Trophoblast cell (in vitro differentiated cells and primary cell): ENCODE measurements at places on chromosomes 6 and 20.
A peak's percentile ranks its signal among the peaks of the same experiment; 100 is the strongest.

DNA sequence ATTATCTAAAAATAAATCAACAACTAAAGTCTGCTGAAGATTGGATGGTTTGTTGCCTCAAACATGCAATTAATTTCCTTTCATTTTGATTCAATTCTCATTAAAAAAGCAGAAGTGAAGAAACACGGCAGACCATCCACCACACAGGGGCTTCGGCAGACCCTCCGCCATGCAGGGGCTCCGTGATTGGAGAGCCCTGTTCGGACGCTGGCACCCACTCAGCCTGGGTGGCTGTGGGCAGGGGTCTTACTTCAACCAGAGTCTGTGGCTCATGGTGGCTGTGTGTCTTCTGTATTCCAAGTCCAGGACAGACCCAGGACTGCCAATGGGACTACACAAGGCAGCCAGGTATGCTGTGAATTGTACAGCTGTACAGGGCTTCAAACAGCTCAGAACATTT lies 86.9 kb upstream of the FRMD1 start:
- DNase-seq, result no peak

GRCh38 chr6:56399672-56400263 lies 152.4 kb upstream of the COL21A1 start:
- DNase-seq, result no peak

- DNase-seq, result no peak
Observed at GRCh38 chr6:15297895-15298590, 52.2 kb downstream of the JARID2 start.

GRCh38 chr6:30130179-30130679 lies 5.7 kb upstream of the TRIM40 start:
- no peak for DNase-seq

DNA sequence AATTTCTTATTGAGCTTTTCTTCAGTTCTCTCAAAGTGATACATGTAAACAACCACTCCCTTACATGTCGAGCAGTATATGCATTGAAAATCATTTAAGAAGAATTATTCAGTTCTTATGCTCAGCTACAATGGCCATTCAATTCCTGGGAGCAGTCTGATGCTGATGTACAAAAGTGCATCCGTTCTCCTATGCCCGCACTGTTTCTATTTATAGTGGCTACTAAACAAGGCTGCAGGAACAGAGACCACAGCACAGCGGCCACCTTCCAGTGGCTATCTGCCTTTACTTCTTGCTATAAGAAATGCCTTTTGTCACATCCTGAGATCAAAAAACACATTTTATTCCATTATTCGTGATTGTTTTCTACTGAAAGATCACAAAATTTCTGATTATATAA lies 82.2 kb downstream of the FHL5 start:
- DNase-seq, result no peak

DNA sequence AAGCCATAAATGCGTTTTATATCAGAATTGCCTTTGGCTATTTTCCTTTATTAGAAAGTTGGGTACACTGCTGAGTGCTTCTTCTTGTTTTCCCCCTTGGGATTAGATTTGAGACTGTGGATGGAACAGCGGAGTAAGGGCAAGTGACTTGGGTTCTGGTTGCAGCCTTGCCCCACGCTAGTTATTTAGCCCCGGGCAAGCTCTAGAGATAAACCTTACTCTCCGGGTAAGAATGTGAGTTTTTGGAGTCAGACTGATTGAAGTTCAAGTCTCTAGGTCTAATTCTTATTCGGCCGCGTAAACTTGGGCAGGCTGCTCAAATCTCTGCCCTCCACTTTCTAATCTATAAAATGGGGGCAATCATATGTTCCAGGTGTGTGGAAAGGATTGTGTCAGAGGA lies 8.9 kb downstream of the TSHZ2 start:
- peak; percentile 69 for DNase-seq

DNA sequence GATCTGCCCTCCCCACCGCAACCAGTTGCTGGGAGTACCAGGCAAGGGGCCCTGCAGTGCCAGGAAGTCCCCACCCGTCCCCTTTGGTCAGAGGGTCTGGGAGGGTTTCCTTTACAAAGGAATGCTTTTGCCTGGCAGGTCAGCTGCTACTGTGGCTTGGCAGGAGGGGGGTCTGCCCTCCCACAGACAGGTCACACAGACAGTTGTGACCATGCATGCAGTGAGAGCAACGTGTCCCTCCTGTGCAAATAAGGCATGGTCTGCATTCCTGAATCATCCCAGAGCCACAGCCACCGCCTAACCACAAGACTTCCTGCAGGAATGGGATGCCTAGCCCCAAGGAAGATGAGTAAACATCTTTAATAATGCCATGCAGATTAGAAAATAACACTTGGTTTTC lies 439 bp upstream of the F13A1 start:
- no peak for DNase-seq

- DNase-seq, result no peak
Observed at GRCh38 chr20:56411759-56412472, at the start of gene CASS4. CASS4 (plus strand) TSS chr20:56412260; CDS start chr20:56412459, 199 bp downstream.

DNA sequence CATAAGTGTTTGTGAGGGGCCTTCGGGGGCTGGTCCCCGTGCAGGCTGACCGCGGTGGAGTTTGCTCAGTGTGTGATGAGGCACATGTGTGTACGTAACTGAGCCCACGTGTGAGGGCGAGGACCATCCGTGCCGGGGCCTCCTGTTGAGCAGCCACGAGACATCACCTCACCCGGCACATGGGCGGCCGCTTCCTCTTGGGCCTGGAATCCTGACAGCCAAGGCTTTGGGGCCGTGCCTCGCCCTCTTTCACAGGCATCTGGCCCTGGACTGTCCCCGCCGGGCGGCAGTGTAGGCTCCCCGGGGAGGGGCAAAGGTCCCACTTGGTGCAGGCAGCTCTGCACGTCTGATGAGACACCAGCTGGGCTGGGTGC lies 202.3 kb downstream of the DLL1 start:
- no peak for DNase-seq

DNA sequence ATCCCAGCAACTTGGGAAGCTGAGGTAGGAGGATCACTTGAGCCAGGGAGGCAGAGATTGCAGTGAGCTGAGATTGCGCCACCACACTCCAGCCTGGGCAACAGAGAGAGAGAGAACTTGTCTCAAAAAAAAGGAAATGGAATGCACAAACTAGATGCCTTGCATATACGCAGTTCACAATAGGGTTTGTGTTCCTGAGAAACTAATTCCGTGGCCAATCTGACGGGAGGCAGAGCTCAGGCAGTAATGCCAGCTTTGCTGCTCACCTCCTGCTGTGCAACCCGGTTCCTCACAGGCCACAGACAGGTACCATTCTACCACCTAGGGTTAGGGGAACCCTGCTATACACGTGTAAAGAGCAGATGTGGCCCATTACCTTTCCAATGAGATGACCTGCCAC lies 1.4 kb downstream of the CDK5RAP1 start:
- no peak for DNase-seq

DNA sequence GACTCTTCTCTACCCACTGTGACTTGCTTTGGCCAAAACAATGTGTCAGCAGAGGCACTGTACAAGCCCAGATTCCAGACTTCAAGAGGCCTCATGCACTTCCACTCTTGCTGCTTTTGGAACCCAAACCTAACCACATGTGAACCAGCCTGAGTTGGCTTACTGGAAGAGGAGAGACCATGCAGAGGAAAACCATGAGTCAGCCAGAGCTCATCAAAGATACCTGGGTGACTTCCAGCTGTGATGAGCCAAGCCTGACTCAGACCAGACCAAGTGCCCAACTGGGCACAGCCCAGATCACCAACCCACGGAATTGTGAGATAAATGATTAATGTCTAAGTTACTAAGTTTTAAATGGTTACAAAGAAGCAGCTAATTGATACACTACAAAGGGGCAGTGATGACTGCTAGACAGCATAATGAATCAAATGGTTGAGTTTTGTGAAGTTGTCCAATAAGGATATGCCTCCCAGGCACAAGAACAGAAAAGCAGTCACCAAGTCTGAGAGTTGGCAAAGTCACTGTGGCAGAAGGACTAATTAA lies 16.2 kb upstream of the BEND6 start:
- DNase-seq, result no peak

DNA sequence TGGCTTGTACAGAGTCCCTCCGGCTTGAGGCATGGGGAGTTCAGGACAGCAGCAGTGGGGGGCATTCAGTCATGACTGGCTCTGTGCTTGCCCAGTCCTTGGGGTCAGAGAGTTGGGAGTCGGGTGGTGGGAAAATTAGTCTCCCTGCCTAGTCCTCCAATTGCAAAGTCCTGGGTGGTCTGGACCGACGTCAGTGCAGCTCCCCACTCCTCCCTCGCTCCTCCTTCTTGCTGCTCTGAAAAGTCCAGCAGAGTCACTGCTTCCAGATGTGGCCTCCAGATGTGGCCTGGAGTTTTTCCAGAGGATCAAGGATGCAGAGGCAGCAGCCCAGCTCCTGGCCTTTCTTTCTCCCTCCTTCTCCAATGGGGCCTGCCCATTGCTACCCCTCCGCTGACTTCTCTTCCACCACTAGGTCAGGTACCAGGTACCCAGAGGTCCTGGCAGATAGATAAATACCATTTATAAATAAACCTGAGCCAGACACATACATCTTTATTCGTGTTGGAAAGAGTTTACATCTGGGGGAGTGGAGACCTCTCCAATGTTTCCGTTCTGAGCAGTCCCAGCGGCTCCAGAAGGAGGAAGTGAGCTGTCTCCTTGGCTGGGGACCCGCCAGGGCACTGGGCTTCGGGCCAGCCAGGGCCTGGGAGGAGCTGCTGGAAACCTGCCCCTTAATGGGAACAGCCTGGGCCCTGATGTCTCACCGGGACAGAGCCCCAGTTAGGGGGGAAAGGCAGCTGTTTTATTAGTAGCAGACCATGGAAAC lies 49.0 kb upstream of the RNF24 start:
- DNase-seq, result peak; percentile 27

GRCh38 chr20:8803941-8804340 lies 264.9 kb upstream of the PLCB4 start:
- DNase-seq, result no peak

DNA sequence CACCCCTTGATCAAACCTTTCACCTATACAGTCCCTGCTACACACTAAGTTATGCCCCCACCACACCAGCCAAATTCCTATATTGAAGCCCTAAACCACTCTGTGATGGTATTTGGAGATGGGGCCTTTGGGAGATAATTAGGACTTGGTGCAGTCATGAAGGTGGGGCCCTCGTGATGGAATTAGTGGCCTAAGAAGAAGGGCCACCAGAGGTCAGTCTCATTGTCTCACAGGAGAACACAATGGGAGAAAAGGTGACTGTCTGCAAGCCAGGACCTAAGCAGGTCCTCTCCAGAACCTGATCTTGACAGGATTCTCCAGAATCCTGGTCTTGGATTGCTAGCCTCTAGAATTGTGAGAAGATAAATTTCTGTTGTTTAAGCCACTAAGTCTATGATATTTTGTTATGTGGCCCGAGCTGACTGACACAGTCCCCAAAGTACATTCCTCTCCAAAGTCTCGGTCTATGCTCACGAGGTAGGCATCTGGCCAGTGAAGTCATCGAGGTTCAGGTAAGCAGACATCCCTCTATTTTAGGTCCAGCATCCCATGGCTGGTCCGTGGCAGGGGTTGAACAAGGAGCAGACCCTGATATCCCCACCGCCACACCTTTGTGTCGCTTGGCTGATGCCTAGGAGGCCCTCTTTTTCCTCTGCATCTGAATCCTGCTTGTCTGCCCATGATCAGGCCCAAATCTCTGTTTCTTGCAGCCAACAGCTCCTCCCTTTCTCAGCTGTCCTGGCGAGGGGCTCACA lies 138.9 kb downstream of the NFATC2 start:
- peak; percentile 32 for DNase-seq

DNA sequence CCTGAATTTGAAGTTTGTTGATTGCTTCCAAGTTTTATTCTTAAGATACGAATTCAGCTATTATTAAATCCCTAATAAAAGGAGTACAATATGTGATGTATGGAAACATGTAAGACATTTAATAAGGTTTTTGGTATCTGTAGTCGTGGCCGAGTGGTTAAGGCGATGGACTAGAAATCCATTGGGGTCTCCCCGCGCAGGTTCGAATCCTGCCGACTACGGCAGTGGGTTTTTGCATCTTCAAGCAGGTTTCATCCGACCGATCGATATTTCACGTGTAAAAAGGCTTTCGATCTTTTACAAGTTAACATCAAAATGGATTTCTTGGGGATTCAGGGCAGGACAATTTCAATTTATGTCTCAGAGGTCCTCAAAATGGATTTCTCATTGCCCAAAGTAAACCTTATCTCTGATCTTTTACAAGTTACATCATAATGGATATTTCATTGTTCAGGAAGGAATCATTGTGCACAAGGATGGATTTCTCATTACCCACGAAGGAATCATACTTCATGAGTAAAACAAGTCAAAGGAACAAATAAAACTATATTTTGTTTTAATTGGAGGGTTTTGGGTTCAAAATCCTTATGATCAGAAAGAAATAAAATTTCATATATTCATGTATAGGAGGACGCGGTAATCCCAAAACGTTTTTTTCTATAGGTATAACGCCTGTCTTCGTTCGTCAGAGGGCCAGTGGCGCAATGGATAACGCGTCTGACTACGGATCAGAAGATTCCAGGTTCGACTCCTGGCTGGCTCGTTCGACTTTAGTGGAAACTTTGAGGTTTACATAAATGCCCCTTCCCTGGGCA lies 37.3 kb upstream of the BTN3A2 start:
- peak; percentile 78 for DNase-seq

DNA sequence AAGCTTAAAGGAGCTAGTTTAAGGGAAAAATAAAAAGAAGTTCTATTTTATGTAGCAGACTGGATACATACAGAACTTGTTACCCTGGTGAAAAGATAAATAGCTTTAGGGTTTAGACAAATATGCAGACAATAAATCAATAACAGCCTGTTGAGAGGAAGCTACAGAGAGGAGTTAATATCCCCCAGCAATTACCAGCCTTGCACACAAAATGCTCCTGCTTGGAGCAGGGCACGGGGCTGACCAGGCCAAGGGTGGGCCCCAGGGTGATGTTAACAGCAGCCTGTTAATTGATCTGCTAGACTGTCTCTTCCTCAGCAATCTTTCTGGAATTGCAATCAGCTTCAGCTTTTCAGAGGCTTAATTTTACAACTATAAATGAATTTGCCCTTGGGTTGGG lies 125.1 kb upstream of the SOX4 start:
- DNase-seq, result no peak

GRCh38 chr20:51262240-51262639 lies 239.3 kb upstream of the KCNG1 start:
- DNase-seq, result no peak
